MM.1S (cell line): ENCODE measurements at places on chromosomes 5 and 9.
A peak's percentile ranks its signal among the peaks of the same experiment; 100 is the strongest.

GRCh38 chr5:135934939-135935338, 19.8 kb downstream of the LECT2 start:
- peak; percentile 89 for DNase-seq

DNA sequence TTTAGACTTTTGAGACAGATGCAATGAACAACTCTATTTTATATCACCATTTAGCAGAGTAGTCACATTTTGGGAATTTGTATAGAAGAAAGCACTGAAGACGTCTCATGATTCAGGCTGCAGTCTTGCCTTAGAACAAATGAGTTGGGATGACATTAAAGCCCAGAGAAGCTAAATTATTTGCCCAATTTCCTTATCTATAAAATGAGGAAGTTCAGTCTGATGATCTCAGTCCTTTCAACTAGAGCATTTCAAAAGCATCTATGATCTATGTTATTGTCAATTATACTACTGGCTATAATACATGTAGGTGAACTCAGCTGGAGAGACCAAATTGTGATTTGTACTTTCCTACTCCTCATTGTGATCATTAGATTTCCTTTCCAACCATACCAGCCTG, 154.1 kb downstream of the OSTF1 start:
- no peak for DNase-seq

DNA sequence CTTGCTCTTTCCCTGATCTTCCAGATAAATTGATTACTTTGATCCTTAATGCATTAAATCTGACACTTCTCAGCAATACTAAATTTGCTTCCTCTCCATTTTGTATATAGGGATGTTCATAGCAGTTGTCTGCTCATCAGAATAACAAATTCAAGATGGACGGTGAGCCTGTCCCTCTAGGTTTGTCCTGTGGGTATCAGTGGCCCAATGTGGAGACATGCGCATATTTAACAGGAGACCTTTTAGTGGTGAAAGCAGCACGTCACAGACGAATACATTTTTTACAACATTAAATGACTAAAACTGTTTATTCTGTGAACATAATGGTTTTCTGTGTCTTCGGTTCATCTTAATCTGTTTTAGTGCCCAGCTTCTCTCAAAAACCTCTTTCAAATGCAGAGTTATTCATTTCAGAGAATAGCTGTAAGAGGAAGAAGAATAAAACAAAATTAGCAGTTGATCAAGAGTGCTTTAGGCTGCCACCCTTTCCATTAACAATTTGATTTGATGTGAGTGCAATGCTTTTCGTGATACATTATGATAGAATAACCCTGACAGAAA, 1970.4 kb upstream of the WWC1 start:
- no peak for DNase-seq

GRCh38 chr5:50535393-50535792, 94.3 kb upstream of the EMB start:
- DNase-seq, result no peak

GRCh38 chr5:42366051-42366450, 57.2 kb upstream of the GHR start:
- no peak for DNase-seq

DNA sequence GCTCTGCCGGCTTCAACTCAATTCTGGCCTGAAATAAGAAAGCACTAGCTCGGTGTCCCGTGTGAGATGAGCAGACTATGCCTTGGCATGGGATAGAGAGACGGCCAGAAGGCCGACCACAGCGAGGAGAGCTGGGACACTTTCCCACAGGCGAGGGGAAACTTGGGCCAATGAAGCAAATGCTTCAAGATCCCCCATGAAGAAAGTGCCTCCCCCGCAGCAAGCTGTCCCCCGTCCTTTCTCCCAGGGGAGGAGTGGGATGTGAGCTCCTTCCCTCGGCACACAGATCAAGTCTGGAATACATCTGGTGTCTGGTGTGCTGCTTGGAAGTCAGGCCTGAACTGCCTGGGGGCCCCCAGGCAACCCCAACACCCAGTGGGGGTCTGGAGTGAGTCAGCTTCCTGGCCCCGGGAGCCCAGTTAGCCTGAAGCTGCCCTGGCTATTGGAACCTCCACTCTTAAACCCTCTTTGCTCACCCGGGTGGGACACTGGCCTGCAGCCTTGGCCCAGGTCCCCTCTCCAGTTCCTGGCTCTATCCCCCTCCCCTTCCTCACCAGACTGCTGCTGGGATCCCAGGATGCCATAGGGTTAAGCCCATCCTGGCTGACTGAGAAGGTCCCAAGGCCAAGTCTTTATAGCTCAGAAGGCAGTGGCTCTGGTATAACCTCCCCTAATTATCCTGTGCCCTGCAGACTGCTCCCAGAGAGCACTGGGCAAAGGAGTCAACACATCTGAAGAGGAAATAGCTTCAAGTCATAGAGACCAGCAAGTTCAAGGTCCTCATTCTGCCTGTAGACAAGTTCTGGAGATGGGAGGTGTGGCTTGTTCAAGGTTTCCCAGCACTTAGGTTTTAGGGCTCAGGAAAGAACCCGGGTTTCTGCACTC, 205.3 kb downstream of the TTLL11 start:
- no peak for DNase-seq

DNA sequence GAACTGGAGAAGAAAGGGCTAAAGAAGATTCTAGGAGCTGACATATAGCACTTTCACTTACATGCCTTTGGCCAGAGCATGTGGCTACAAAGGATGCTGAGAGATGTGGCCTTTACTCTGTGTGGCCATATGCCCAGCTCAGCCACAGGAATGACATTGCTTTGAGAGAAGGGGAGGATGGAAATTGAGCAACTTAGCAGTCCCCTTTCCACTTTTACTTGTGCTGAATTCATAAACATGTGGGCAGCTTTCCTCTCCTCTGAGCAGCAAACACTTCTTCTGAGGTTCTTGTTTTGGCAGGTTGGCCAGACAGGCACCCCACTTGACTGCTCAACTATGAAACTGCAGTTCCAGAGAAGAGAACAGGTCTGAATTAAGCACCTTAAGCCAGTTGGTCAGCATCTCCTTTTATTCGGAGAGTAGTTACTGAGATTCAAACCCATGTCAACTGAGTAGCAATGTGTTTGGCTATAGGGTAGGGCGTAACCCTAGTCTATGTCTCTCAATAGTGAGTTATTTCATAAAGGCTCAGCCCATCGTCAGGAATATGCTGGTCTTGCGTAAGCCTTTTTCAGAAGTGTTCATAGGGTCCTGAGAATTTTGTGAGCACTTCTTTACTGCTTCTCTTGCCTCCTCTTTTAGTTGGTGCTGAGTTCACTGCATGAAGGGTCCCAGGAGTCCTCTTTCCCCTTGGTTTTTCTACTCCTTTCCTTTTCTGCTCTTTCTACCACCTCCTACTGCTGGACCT, 134.5 kb downstream of the PALM2AKAP2 start:
- DNase-seq, result peak; percentile 48

- DNase-seq, result no peak
These were observed 5.4 kb upstream of the CEP72 start for GRCh38 chr5:606526-607399.

DNA sequence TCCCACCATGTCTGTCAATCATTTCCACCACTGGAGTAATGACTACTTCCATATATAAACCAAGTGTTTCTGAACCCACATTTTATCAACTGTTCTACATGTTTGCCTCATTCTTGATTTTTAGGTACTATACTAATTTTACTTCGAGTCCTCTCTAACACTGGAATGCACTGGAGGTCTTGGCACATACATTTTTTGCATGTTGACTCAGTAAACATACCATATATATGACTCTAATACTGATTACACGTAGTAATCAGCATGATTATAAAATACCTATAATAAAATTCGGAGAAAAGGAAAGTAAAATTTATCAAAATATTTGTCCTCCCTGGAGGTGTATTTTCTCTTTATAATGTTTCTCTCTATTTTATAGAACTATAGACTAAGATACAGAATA, 621.7 kb upstream of the NUDT12 start:
- DNase-seq, result no peak

GRCh38 chr9:29319736-29320513, 1746.6 kb upstream of the C9orf72 start:
- peak; percentile 31 for DNase-seq

DNA sequence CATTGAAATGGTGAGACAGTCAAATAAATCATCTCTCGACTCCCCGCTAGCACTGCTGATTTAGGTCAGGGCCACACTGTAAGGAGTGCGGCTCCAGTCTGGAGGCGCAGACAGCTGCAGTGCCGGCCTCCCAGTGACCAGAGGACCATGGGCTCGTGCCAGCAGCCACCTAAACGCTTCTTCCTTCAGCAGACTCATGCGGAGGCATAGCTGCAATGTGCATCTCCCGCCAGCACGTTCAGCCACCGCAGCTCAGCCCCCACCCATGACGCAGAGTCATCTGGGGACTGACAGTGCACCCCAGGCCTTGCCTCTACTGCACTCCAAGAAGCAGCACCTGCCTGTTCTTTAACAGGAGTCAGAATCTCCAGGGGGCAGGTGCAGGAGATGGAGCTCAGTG, 13.6 kb upstream of the MAPK9 start:
- DNase-seq, result no peak

GRCh38 chr5:4990462-4990861, 149.7 kb upstream of the ADAMTS16 start:
- no peak for DNase-seq

GRCh38 chr9:121876255-121876654, 216.9 kb downstream of the TTLL11 start:
- DNase-seq, result no peak

DNA sequence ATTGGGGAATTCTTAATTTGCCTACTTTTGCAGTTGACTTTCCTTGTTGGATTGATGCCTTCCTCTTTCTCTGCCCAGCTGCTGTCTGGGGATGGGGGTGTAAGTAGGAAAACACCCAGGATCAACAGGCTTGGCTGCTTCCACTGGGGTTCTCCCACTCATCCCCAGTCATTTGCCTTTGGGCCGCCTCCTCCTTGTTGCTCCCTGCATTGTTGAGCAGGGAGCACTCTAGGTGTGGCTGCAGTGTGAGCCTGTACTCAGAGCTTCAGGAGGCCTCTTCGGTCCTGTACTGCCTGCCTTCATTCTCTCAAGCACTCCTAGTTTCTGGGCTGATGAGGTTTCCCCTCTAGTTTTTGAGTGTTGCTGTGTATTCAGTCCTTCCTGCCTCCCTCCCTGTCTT, 12.1 kb downstream of the RHOBTB3 start:
- no peak for DNase-seq

DNA sequence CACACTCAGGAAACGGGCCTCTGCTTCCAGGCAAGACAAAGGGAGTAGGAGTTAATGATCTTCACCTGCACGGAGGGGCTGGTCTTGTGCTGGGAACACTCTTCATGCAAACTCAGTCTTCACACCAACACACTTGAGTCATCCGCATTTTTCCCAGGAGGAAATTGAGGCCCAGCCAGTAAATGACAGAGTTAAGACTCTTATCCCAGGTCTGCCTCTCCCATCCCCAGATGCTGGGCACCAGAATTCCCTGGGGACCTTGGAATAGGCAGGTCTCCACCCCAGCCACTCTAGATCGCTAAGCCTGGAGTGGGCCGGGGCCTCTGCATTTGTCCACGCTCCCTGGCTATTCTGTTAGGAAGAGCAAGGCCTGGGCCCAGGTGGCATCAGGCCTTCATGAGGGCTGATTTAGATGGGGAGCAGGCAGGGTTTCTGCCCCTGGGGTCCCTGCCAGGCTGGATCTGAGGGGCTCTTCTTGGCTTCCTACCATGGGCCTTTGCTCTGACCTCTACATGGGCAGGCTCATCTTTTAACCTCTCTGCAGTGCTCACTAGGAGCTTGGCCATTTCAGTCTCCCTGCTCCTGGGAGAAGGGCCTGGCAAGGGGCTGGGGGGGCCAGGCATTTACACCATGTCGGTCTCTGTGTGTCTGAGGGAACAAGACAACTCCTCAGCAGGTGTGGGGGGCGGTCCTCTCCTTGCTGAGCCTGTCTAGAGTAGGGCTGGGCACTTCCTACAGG, 77.3 kb downstream of the AMBP start:
- DNase-seq, result no peak

- no peak for DNase-seq
These were observed 2.3 kb downstream of the ICE1 start for GRCh38 chr5:5424736-5425135.
